Camera-type eye (tissue), 1 donor: ENCODE measurements at places on chromosomes 12 and 14. TPM values are rescaled to one million over a fixed set of nuclear protein-coding genes. Genes with fewer than 3 reads are reported as not detected.

TMEM132D gene
- 10.6 TPM for total RNA-seq

PRPH gene
- 18.9 TPM for total RNA-seq

TOMM20L gene
- not detected for total RNA-seq

NID2 gene
- total RNA-seq: 111 TPM

CPNE8 gene
- 20.8 TPM for total RNA-seq

VRTN gene
- not detected for total RNA-seq

ACOT4 gene
- 0.44 TPM for total RNA-seq

SPX gene
- total RNA-seq: 6.8 TPM

TMEM121 gene
- 13.7 TPM for total RNA-seq

GLTP gene
- 46.0 TPM for total RNA-seq

FBXO33 gene
- 18.5 TPM for total RNA-seq

BATF gene
- 2.1 TPM for total RNA-seq

CLEC14A gene
- total RNA-seq: 27.9 TPM

RNF212B gene
- not detected for total RNA-seq

CCDC175 gene
- total RNA-seq: 8.6 TPM

SMCO3 gene
- total RNA-seq: 7.9 TPM

GPR68 gene
- total RNA-seq: 2.1 TPM

NUAK1 gene
- total RNA-seq: 27.2 TPM

DAO gene
- not detected for total RNA-seq

ESPL1 gene
- total RNA-seq: 6.7 TPM
